Panc1 (cell line): ENCODE measurements at places on chromosomes 1 and 21.

DNA sequence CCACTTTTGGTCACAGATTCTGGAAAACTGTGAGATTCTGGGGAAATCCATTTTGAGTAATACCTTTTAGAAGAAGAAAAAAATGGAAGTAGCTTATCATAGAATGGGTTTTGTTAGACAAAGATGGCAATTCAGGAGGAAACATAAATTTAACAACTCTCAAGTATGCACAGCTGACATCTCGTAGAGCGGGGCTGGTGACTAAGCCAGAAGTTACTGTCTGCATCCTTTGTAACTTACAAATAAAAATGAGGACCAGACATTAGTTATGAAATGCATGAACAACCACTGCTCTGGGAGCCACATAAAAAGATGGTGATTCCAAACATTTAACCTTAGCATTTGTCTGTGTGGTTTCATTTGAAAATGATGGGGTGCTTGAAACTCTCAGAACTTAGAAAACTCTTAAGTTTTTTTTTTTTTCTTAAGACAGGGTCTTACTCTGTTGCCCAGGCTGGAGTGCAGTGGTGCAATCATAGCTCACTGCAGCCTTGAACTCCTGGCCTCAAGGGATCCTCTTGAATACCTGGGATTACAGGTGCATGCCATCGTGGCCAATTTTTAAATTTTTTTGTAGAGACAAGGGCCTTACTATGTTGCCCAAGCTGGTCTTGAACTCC is 49.2 kb upstream of the ATP5PO start:
- DNase-seq, result no peak

DNA sequence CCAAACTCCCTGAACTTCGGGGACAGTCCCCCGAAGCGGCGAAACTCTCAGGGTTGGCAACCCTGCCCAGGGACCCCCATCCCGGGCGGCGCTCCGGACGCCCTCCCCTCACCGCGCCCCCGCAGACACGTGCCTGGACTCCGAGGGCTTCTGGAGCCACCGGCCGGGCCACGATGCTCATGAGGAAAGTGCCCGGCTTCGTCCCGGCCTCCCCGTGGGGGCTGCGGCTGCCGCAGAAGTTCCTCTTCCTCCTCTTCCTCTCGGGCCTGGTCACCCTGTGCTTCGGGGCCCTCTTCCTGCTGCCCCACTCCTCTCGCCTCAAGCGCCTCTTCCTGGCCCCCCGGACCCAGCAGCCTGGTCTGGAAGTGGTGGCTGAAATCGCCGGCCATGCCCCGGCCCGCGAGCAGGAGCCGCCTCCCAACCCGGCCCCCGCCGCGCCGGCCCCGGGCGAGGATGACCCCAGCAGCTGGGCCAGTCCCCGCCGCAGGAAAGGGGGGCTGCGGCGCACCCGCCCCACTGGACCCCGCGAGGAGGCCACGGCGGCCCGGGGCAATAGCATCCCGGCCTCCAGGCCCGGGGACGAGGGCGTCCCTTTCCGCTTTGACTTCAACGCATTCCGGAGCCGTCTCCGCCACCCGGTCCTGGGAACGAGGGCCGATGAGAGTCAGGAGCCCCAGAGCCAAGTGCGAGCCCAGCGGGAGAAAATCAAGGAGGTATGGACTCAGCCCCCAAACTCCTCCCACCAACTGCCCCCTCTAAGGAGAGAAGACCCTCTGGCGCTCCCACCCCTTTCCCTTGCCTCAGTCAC is 1.2 kb downstream of the MAN1C1 start:
- no peak for DNase-seq

- no peak for DNase-seq
Observed at GRCh38 chr1:232988572-232989040, 38.2 kb downstream of the NTPCR start.

DNA sequence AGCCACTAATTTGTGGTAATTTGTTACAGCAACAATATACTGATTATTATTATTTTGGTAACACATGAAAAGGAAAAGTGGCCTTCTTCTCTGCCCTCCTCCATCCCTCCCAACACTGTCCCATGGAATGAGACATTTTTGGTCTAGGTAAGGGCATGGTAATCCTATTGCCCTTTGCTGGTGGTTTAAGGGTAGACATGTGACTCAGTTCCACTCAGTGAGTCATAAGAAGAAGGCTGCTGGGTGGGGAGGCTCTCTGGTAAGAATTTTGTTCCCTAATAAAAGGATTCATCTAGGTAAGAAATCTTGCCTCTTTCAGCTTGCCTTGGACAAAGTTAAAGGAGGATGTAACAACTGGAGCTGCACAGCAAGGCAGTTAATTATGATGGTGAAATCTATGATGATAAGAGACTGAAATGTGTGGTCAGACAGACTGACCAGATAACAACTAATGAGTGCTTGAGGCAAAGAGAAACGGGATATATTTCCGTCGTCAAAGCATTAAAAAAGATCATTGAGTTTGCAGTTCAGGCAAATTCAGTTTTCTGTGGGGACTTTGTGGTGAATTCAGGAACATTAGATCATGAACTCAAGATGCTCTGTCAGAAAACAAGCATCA is 232.0 kb upstream of the KCNK2 start:
- no peak for DNase-seq

GRCh38 chr1:234515821-234516241 is 36.9 kb upstream of the TARBP1 start:
- no peak for DNase-seq

DNA sequence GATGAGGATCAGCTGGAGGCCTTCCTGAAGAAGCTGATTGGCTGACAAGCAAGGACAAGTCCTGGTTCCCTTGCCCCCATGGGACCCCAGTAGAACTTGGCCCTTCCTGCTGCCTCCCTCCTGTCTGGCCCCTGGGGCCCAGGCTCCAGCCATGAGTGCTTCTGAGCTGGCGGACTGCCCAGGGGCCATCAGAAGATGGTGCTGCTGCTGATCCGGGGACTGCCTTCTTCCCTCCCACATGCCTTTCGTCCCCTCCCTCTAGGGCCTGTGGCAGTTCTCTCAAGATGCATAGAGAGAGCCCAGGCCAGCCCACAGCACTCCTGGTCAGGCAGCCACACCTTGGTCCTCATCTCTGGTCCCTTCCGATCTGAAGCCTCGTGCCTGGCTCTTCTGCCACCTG is 57.9 kb upstream of the PRKACB start:
- DNase-seq, result no peak

DNA sequence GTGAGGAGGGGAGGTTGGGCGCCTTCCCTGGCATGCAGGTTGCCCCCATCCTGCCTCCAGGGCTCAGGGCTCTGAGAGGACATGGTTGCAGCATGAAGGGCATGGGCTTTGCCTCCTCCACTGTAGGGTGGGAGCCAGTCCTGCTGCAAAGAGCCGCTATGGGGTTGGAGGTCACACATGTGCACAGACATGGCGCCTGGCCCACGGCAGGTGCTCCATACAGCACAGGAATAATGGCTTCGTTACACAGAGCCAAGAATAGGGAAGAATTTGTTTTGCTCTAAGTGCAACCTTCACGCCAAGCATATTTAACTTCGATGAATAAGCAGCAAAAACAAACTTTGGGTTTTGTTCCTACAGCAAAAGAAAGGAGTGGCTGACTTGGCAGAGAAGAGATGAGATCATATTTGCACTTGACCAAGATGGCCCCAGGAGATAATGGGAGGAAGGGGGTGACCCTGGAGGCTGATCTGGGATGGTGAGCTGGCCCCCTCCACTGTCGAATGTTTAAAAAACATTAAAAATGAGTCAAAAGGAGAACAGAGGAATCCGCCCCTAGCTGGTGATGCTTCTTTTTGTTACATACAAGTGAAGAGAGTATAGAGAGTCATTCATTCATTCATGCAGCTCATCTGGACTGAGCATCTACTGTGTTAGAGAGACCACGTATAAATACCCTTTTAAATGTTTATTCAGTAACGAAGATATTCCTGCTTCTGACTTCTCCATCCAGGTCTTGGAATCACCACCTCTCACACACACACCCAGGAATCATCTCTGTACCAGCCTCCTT is 12.4 kb upstream of the C2CD2 start:
- DNase-seq, result no peak

- DNase-seq, result no peak
Observed at GRCh38 chr1:234000557-234001041, 96.1 kb downstream of the SLC35F3 start.

- DNase-seq, result no peak
Observed at GRCh38 chr1:40712997-40713396, 21.5 kb downstream of the NFYC start.

- no peak for DNase-seq
Observed at GRCh38 chr1:16124377-16125087, 31.3 kb downstream of the EPHA2 start.

GRCh38 chr1:42877380-42877779 is 31.0 kb downstream of the ZNF691 start:
- no peak for DNase-seq

DNA sequence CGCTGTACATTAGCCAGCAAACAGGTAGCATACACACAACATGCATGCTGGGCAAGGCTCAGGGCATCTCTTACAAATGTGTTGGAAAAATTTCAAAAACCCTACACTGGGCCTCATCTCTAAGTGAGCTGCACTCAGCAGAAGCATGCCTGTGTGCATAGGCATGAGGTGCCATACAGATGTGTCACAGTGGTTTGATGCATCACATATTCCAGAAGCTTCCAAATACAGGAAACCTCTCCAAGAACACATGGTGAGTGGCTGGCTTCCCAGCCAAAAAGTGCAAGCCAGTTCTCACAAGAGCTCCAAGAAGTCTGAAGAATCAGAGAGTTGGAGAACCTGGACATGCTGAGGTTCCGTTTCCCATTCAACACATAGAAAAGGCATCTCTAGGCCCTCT is 58.3 kb downstream of the CD46 start:
- no peak for DNase-seq

DNA sequence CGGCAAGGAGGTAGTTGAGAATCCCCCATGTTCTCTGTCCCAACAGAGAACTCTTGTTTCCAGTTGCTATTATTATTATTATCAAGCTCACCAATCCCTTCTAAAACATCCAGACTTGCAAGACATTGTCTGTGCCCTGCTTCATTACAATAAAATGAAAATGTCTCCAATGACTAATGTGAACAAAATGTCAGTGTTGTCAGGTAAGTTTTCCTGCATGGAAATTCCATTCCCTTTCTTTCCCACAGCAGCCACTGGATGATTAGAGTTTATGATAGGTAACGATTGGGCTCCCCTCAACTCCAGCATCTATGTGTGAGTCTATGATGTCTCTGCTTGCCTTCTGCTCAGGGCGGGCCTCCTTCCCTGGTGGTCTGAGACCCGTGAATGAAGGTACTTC is 8.9 kb upstream of the DYRK1A start:
- DNase-seq, result no peak

DNA sequence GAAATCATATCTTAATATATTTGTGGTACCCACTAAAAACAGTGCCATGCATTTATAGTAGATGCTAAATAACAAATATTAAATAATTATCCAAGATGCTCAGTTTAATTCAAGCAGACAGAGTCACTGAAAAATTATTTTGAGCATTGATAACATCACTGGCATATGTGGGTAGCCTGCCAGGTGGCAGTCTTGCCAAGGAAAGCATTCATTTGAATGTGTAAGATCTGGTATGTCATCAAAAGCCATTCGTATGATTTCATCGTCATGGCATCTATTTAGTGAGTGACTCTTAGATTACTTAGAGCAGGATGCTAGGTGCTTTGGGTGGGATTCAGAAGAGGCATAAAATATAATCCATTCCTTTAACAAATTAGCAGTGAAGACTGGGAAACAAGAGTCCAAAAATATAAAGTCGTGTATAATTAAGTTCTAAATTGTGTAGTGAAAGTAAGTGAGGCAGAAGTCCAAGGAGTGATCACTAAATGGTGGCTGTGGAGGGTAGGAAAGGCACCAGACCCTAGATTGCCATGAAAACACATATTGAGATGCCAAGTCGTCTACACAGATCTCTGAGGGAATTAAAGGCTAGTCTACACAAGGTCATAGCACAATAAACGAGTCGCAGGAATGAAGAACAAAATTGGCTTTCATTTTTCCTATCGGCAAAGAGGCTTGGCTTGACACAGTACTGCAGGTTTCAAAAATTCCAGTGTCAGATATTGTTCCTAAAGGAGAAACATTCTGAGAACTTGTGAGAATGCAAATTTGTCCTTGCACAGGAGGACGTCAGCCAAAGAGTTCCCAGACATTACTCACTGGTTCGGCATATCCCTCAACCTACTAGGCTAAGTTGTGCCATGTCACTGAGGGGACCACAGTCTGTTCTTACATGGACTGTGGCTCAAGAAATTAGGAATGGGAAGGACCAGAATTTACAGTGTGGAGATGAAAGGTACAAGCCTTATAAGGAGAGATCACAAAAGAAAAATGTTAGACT is 130.8 kb downstream of the LYPLAL1 start:
- DNase-seq, result peak; percentile 65

DNA sequence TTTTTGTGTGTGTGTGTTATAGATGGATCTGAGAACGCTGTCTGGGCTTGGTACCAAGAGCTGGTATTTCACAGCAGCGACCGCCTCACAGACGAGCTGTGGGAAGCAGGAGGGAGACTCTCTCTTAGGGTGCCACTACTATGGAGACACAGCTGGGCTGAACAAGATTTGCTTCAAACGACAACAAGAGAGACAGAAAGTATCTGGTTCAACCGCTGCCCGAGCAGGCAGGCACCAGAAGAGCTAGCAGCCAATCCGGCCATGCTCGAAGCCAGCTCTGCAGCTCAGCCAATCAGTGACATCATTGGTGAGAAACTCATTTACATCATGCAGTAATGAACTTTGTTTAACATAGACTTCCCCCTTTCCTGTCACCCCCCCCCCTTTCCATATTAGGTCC is 341.3 kb downstream of the USP25 start:
- DNase-seq, result no peak

DNA sequence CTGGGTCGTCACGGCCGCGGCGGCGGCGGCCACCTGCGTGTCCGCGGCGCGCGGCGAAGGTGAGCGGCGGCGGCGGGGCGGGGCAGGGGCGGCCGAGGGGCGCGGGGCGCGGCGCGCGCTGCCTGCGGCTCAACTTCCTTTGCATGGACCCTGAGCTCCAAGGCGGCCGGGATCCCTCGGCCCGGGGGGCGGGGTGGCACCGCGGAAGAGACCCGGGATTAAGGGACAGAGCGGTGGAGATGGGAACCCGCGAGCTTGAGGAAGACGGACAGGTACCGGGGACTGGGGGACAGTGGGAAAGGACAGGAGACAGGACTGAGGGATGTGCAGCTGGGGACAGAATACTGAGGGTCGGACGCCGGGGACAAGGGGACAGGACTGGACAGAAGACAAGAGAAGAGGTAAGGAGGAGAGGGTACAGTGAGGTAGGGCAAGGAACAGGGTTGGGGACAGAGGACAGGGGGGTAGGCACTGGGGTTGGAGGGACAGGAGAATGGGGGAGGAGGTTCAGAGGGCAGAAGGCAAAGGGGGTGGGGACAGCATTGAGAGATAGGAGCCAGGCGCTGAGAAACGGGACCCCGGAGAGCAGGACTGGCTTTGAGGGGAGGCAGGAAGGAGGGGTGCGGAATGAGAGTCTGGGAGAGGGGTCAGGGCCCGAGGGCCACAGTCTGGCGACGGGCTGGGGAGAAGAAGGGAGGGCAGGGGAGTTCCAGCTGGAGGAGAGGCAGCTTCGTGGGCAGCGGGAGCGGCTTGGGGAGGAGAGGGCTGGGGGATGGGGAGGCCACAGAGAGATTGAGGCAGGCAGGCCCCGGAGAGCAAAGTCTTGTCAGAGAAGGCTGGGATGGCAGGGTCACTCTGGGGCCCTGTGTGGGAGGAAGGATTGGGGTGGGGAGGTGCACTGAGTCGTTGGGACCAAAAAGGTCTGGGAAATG is 648 bp downstream of the EPHA8 start:
- no peak for DNase-seq
